ENCODE measurements at places on chromosomes 2 and 18. TPM values are rescaled to one million over a fixed set of nuclear protein-coding genes. Genes with fewer than 3 reads are reported as not detected.

Gene DSEL
- 0.03 TPM for total RNA-seq

Gene TM4SF20
- total RNA-seq: not detected

Gene RBM43
- total RNA-seq: 1.9 TPM

- peaks cover 15% of the 10 kb centered on the region for H3K27me3 ChIP-seq
- DNase-seq: peak; percentile 10
- no peak overlapping the region for H3K27ac ChIP-seq
- no peak overlapping the region for H3K4me3 ChIP-seq
- H3K4me1 ChIP-seq: peaks cover 13% of the 10 kb centered on the region
These were observed 50.8 kb downstream of the ATOH8 start for GRCh38 chr2:85804583-85804982.

DNA sequence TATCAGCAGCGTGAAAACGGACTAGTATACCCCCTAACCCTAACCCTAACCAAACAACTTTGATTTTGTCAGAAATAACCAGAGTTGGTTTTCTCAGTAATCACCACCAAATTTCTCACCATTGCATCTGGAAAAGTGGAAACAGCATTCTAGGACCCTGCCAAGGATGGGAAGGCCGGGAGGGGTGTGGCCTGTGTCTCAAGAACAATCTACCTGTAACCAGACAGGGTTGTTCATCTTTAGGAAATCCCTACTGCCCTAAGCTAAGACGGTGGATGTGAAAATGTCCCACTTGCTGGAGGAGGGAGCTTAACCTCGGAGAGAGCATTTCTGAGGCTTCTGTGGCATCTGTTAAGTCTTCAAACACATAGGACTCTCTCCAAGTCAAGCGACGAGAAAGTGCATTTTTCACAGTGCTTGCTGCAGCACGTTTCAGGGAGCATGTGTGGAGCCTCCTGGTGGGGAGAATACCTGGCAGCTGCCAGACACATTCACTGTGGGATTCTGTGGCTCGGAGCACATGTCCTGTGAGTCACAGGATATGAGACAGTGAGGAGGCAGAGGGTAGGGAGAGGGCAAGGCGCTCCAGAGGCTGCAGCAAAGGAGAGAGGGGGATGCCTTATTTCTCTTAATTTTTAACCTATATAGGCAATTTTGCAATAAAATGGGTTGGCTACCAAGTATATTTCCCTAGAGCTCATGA is 207.5 kb downstream of the SPP2 start:
- no peak overlapping the region for H3K27ac ChIP-seq
- peaks cover 4% of the 10 kb centered on the region for H3K36me3 ChIP-seq
- H3K27me3 ChIP-seq: no peaks in the 10 kb centered on the region
- H3K4me3 ChIP-seq: no peak overlapping the region
- H3K4me1 ChIP-seq: peaks cover 35% of the 10 kb centered on the region

DNA sequence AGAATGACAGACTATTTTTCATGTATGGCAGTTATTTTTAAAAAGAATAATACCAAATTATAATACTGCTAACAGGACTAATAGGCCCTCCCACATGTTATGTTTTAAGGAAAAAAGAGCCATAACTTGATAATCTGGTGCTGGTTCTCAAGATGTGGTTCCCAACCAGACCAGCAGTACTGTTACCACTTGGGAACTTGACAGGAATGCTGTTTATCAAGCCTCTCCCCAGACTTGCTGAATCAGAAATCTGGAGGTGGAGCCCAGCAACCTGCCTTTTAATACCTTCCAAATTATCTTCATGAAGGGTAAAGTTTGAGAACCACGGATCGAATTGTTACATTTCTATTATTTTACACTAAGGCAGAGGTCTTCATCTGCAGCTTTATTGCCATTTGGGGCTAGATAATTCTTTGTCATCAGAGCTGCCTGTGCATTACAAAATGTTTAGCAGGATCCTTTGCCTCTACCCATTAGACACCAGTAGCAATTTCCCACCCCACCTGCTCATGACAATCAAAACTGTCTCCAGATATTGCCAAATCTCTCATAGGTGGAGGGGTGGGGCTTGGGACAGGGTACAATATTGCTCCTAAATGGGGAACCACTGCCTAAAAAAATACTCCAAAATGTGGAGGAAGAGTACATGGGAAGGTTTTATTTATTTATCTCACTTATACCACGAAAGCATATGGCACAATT is 629.6 kb downstream of the ARHGAP15 start:
- no peak overlapping the region for H3K4me3 ChIP-seq
- H3K27me3 ChIP-seq: no peaks in the 10 kb centered on the region
- H3K27ac ChIP-seq: no peak overlapping the region
- no peaks in the 10 kb centered on the region for H3K4me1 ChIP-seq

DNA sequence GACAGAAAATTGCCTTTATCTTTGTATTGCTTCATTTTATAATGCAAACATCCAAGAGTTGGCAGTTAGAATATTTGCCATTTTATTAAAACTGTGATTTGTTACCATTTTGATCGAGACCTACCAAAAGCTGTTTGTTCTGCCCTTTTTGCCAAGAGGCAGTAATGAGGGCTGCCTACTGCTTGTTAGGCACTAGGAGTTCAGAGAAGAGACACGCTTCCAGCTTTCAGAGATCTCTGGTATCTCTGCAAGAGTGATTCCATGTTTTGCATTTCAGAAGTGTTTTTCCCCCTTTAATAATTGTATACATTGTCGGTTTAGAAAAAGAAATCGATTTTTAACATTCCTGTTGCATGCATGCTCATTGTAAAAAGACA is 628 bp downstream of the MRPL30 start:
- H3K4me1 ChIP-seq: peaks cover 36% of the 10 kb centered on the region
- H3K4me3 ChIP-seq: peak overlapping the region; percentile 99
- peak overlapping the region; percentile 96 for H3K27ac ChIP-seq
- no peaks in the 10 kb centered on the region for H3K27me3 ChIP-seq
